ELF-1 (cell line): ENCODE measurements at places on chromosomes 6 and 20.

GRCh38 chr6:145250436-145250835, 484.9 kb downstream of the EPM2A start:
- no peak for DNase-seq

DNA sequence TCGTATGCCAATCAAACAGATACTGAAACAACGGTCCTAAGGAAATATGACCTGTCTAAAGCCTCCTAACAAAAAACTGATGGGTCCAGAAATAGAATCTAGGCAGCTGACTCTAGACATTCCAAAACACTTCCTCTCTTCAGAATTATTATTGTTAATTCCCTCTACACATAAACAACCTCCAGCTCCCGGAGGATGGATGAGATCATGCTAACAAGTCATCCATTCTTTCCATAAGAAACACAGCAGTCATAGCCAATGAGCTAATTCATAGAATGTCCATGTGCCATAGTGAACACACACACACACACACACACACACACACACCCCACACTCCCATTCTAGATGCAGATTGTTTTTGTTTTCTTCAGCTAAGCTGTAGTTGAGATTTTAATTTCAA, 44.3 kb downstream of the HDGFL1 start:
- no peak for DNase-seq

GRCh38 chr20:37670351-37670791, 23.5 kb upstream of the CTNNBL1 start:
- DNase-seq, result no peak

DNA sequence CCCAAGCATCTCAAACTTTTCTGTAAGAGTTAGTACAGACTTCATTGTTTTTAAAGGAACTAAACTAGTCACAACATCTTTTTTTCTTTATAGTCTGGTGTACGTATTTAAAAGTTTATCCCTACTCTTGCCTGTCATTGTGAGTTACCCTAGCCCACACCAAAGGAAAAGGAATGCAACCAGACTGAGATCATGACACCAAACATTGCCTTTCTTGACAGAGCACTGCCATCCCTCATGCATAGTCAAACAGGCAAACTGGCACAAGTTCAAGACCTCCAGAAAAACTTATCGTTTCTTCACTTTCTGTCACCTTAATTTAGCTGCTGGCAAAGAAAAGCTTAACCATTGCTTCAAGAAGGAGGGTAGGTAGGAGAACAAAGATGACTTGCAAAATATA, 448.4 kb upstream of the MANEA start:
- no peak for DNase-seq

DNA sequence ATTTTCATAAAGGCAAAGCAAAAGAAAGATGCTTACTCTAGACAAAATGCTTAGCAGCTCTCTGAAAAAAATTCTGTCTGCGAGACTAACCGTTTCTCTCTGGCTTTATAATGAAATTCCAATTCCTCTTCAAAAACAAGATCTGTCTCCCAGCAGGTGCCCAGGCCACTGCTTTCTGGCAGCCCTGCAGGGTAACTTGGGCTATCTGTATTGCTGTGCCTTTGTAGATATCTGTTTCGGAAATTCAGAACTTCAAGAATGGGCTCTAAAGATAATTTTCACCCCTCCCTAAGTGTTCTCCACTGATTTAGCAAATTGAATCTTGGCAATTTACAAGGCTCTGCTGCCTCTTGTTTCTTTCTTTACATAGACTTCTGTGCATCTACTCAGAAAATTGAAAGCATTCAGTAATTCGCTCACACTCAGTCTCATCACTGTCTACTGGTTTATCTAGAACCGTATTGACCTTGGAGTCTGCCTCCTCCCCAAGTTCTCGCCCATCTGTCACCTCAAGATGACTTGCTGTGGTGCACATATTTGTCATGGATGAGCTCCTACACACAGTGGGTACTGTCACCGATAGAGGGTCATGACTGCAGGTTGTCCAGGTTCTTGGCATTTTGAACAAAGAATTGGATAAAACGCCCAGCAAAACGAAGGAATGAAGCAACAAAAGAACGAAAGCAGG, 26.4 kb upstream of the FABP7 start:
- no peak for DNase-seq

- no peak for DNase-seq
Observed at GRCh38 chr6:90586546-90586835, 381 bp downstream of the MAP3K7 start.

DNA sequence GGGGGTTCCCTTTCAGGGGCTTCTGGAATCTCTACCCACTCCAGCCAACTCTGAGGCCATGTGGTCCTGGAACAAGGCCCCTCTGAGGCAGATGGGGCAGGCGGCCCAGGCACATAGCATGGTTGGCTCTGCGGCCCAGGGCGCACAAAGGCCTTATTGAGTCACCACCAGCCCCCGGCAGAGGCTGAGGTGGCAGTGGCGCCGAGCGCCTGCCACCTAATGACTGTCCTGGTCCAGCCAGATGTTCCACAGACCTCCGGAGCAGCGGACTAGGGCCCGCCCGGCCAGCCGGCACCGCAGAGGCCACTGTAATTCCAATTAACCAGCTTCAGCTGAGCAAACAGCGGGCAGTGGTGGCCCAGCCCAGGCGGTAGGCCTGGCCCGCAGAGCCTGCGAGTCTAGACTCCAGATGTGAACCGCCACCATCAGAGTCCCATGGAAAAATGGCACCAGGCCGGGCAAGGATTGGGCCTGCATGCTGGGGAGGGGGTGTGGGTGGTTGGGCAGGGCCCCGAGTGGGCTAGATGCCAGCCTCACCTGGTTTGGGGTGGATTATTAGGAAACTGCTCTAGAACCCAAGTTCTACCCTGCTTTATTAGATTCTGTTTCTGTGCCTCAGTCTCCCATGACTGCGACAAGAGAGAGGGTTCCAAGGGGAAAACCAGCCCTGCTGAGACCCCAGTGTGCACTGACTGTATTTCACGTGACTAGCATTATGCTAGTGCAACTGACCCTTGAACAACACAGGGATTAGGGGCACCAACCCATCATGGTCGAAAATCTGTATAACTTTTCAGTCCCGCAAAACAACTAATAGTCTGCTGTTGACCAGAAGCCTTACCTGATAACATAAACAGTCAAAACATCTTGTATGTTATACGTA, 34.1 kb upstream of the ID1 start:
- no peak for DNase-seq

- DNase-seq, result peak; percentile 69
Observed at GRCh38 chr6:107290491-107290890, 168.9 kb downstream of the PDSS2 start.

DNA sequence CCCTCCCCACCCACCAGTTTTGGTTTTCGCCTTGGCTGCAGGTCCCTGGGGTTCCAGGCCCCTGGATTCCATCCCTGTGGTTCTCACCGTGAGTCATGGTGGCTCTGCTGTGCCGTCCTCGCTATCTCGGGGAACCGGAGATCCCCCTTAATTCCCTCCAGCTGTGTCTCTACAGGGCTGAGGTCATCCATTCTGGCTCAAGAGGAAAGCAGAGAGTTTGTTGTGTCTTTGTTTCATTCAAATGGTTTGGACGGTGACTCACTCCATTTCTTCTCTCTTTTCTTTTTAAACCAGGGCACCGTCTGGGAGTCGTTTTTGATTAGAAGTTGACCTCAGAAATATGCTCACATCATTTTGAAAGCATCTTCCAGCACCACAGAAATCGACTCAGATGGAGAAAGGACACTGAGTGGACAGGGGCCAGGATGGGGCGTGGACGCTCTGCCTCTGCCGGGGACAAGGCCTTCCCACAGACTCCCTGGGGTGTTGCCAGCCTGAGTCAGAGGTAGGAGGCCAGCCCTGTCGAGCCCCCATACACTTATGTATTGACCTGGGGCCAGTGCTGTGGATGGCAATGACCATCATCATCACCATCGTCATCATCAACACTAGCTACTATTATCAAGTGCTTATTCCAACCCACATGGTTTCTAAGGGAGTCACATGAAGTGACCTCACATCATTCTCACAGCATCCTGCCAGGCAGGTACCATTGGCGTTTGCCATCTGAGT, 176.2 kb downstream of the NFATC2 start:
- peak; percentile 75 for DNase-seq

- DNase-seq, result no peak
Observed at GRCh38 chr6:149024361-149024760, 277.5 kb downstream of the UST start.

DNA sequence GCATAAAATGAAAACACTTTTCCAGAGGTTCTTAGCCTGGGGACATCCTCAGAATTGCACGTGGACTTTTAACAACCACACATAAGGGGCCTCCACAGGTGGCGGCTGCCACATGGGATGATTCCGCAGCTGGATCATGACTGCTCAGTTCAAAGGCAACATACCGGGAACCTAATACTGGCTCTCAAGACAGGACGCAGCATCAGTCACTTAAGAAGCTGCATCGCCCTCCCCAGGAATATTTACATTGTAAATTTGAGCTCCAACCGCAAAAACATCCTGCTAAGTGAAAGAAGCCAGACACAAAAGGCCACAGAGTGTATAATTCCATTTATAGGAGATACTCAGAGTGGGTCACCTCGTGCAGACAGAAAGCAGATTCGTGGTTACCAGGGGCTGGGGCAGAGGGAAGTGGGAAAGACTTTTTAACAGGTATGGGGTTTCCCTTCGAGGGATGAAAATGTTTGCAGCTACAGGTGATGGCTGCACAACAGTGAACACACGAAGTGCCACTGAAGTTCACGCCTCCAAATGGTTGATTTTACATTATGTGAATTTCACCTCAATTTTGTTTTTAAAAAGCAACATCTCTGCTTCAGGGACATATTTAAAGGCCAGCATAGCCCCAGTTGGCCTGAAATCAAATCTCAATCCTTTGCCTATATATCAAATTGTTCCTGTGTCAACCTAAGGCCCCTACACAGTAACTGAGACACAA, 141.5 kb downstream of the BMP7 start:
- DNase-seq, result no peak

DNA sequence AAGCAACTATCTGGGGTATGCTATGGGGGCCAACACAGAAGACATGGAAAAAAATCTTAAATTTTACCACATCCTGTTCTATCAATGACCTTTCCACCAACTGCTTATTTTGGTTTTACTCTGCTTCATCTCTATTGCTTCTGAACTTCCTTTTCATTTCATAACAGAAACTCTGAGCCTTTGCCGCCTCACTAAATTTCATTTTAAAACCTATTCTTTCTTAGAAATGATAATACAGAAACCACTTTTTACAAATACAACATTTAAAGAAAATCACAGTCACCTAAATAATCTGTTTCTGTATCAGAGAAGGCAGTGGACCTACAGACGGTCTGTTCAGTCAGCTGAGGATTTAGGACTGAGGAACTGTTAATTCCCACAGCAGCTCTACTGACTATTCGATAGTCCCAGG, 117.5 kb downstream of the KCNQ5 start:
- no peak for DNase-seq

GRCh38 chr6:117463762-117464665, 18.5 kb upstream of the DCBLD1 start:
- DNase-seq, result no peak

- no peak for DNase-seq
Observed at GRCh38 chr6:125107896-125108295, 45.7 kb upstream of the TPD52L1 start.

DNA sequence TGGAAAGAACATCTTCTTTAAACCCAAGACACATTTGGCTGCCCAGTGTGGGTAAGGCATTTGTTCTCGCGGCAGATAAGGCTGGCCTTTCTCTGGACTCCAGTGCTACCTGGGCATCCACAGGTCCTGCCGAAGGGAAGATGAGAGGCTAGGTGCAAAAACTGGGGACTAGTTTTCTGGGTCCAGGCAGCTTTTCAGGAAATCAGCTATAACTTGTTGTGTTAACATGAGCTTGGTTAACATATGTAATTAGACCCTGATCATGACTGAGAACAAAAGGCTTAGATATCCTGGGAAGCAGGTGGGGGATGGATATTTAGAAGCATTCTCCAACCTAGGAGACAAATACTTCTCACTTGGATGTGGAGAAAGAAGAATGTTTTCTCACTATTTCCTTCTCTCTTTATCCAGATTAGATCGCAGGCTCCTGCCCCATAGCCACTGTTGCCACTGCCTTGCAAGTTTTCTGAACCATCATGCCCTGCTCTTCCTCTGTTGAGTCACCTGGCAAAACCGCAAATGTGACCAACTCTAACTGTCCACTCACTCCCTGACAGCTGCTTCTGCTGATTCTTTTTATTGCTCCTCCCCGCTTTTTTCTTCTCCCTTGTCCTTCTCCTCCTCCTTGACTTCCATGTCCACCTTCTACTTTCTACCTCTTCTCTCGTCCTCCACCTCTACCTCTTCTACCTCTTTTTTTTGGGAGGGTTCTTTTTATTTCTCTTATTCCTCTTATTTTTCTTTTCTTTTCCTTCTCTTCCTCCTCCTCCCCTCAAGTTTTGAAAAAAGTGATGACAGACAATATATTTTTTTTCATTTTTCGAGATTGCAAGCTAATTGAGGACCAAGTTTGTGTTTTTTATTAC, 258.1 kb downstream of the UTRN start:
- DNase-seq, result no peak
